ENCODE measurements at places on chromosomes 6 and 20. TPM values are rescaled to one million over a fixed set of nuclear protein-coding genes. Genes with fewer than 3 reads are reported as not detected.

Gene SLC52A3
- 3.0 TPM for total RNA-seq

Gene MROH8
- total RNA-seq: not detected

Gene BTNL2
- total RNA-seq: not detected

Gene PRRT1
- 1.4 TPM for total RNA-seq

Gene MOG
- total RNA-seq: not detected

- DNase-seq: no peak
These were observed 37.3 kb downstream of the PSMG4 start for GRCh38 chr6:3296078-3296477.

DNA sequence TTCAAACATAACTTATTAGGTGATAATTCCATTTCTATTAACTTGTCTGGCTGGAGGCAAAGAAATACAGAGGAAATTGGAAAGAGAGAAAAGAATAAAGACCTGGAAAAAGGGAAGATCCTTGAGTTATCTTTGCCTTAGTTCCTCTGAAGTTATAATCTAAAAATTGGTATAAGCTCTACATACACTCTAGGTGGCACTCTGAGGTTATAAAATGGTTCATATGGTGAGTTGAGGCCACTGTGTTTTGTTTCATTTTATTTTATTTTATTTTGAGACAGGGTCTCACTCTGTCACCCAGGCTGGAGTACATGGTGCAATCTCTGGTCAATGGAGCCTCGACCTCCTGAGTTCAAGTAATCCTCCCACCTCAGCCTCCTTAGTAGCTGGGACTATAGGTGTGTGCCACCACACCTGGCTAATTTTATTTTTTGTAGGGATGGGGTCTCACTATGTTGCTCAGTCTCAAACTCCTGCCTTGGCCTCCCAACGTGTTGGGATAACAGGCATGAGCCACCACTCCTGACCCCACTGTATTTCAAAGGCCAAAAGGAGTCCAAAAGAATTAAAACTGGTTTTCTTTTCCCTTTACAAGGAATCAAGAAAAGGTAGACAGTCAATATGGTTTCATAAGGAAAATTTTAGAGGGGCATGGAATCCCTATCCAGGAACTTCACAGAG is 19.4 kb downstream of the GPX6 start:
- DNase-seq: no peak

GRCh38 chr6:149160943-149161342 is 156.6 kb upstream of the TAB2 start:
- no peak for DNase-seq

- no peak for DNase-seq
These were observed 103.8 kb downstream of the RALGAPA2 start for GRCh38 chr20:20608641-20609040.

DNA sequence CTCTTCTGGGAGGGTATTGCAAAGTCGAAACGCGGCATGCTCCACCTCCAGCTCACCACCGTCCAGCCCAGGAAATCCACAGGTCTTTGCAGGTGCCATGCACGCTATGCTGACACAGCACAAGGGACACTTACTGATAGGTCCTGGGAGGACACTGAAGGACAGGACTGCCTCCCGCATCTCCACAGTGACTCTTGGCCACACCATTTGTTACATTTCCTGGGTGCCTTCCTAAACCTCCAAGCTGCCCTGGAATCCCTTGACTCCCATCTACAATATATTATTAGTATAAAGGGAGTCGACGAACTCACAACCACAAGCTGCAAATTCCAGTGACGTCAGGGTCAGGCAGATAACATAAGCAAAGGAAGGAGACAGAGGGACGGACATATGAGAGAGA is 106.9 kb downstream of the JPH2 start:
- peak; percentile 51 for DNase-seq

DNA sequence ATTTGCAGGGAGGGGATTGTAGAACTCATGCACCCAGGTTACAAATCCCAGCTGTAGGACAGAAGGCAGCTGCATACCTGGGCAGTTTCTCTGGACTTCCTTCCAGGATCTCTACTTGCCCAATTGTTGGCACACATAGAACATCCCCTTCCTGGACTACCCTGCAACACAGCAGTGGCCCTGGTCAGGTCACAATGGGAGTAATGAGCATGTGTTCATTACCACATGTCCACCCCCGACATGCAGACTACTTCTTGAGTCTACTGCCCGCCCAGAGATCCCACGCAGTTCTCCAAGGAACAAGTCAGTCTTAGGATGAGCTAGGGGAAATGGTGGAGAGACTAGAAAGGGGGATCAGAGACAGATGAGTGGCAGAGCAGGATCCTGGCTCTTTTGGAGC is 5.1 kb downstream of the PEX6 start:
- DNase-seq: no peak

- no peak for DNase-seq
These were observed 822 bp downstream of the AFG1L start for GRCh38 chr6:108295676-108296075.

- no peak for DNase-seq
These were observed 541.5 kb downstream of the CD83 start for GRCh38 chr6:14658886-14659561.

- DNase-seq: no peak
These were observed 480.5 kb upstream of the SULF2 start for GRCh38 chr20:48265791-48266190.

DNA sequence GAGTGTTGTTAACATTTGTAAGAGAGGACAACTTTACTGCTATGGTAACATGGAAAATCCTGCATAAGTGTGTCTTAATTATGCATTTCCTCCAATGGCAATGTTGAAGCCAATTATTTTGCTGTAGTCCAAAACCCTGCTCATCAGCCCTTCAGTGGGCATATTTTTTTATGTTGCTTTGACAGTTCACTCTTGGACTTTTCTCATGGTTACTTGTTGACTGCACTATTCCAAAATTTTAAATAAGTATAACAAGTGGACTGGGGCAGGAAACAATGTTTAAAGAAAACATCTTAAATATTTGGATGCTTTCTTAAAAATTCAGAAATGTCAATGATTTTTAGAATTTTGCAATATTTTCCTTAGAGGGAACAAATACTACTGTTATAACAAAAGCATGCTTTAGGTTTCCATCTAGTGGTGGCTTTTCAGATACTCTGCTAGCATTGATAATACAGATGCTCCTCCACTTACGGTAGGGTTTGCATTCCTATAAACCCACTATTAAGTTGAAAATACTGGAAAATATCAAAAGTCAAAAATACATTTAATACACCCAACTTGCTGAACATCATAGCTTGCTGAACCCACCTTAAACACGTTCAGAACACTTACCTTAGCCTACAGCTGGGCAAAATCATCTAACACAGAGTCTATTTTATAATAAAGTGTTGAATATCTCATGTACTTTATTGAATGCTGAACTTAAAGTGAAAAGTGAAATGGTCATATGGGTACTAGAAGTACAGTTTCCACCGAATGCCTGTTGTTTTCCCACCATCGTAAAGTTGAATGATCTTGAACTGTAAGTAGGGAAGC is 86.4 kb downstream of the ADGRG6 start:
- no peak for DNase-seq

DNA sequence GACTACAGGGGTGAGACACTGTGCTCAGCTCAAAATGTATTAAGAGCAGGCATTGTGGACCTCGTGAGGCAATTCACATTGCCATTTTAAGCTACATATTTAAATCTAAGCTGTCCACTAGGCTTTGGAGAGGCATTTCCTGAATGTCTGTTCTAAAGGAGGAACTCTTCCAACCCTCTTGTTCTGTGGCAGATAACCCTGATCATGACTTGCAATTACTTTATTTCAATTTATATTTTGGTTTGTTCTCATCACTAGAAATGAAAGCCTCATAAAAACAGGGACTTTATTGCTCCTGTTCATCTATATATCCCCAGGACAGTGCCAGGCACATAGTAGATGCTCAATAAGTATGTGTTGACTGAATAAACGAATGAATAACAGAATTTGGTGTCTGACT is 84.0 kb upstream of the SALL4 start:
- no peak for DNase-seq

GRCh38 chr20:50704971-50705370 is 13.6 kb upstream of the RIPOR3 start:
- no peak for DNase-seq

- DNase-seq: no peak
These were observed 416.1 kb downstream of the TBC1D32 start for GRCh38 chr6:120918137-120918536.

DNA sequence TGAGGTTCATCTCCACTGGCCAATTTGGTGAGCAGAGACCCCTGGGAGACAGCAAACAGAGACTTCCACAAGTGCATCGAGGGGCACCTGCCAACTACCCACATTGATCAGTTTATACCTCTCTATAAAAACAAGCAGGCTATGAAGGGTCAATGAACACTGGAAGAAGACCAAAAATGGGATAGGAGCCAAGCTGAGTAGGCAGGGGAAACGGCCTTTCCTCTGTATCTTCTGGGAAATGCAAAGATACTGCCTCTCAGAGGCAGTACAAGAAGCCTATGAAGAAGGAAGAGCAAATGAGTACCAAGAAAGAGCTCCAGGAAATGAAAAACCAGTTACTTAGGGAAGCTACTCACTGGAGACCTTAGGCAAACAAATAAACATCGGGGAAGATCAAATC is 247.7 kb downstream of the GMDS start:
- DNase-seq: no peak

Data from ascending aorta (tissue), 2 donors.